Brain (organoid and tissue), 16 donors: ENCODE measurements at places on chromosomes 6 and 20. TPM values are rescaled to one million over a fixed set of nuclear protein-coding genes. Genes with fewer than 3 reads are reported as not detected.

The BANF2 gene
- polyA plus RNA-seq, result not detected

The HLA-DQA2 gene
- polyA plus RNA-seq, result 1.3 TPM

The MPIG6B gene
- polyA plus RNA-seq, result 0.39 TPM

The MCUR1 gene
- 19.8 TPM for polyA plus RNA-seq

- no peak for DNase-seq
Observed at GRCh38 chr6:130575971-130576370, 210.2 kb downstream of the TMEM200A start.

DNA sequence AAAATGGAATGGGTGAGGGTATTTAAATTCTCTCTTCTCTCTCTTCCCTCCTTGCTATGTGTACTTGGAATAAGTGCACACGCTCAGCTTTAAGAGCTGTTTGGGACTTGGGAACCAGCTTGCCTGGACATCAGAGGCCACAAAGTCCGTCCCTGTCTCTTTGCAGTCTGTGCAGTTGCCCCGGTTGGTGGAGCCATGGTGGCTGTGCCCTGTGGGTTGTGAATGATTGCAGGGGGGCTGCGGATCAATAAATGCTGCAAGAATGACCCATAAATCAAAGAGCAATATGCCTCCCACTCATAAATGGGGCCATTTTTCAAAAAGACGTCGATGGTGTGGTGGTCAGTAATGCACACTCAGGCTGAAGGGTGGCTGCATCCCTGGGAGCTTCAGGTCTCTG is 135.1 kb upstream of the CST7 start:
- no peak for DNase-seq

GRCh38 chr20:41862476-41862875 is 244.3 kb upstream of the CHD6 start:
- no peak for DNase-seq

DNA sequence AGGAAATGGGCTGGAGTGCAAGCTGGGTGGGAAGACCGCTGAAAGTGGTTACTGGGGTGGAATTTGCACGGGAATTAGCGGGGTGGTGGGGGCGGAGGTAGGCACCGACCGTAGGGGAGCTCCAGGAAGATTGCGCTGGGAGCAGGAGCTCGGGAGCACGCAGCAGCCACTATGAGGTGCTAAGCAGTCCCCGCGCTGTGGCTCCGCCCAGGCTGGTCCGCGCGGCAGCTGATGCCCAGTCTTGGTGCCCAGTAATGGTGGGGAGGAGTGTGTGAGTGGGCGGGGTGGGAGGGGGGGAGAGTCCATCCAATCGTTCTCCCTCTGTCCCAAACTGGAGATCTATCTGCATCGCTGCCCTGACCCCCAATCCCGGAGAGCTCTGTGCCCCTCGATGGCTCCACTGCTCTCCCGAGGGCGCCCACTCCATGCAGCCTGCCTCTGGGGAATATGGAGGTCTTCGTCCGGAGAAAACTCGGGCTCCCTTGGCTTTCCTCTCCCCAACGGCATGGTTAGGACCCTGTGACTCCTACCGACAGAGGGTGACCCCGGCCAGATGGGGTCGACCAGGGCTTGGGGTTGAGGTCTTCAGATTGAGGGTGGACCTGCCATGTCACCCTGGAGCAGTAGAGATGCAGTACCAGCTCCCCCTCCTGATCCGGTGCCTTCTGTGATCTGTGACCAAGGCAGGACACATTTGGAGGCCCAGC is 5.3 kb downstream of the TP53TG5 start:
- peak; percentile 17 for DNase-seq

- DNase-seq, result no peak
Observed at GRCh38 chr6:85002847-85003246, 238.4 kb upstream of the TBX18 start.

- no peak for DNase-seq
Observed at GRCh38 chr6:63792736-63793464, 157.3 kb downstream of the PHF3 start.
